ENCODE measurements at places on chromosomes 2 and 18.

DNA sequence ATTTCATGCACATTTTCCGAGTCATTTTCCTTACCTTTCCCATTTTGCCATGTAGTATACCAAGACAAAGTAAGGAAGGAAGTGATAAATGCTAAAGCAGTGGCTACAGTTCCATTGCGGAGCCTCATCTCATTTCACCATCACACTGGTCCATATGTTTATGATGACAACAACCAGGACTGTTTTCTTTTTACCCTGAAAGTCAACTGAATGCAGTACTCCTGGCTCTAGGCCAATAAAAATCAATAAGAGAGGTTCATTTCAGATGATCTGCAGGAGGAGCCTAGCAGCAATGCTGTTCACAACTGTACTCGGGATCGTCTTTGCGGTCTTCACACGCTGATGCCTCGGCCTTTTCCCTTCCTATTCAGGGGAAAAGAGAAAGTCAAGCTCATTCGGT, 4.7 kb downstream of the MGAT4A start:
- no peaks in the 10 kb centered on the region for H3K36me3 ChIP-seq
- DNase-seq = no peak
- H3K27ac ChIP-seq = no peak overlapping the region
- no peak overlapping the region for H3K4me3 ChIP-seq
- H3K27me3 ChIP-seq = no peaks in the 10 kb centered on the region

GRCh38 chr2:25129901-25130520, 38.4 kb downstream of the POMC start:
- no peak overlapping the region for H3K4me3 ChIP-seq
- H3K36me3 ChIP-seq = no peaks in the 10 kb centered on the region
- no peak for DNase-seq
- H3K4me1 ChIP-seq = peaks cover 6% of the 10 kb centered on the region
- H3K27me3 ChIP-seq = no peaks in the 10 kb centered on the region
- H3K27ac ChIP-seq = no peak overlapping the region

- no peak for DNase-seq
- H3K27me3 ChIP-seq = no peaks in the 10 kb centered on the region
- H3K27ac ChIP-seq = no peak overlapping the region
- H3K4me3 ChIP-seq = no peak overlapping the region
- no peaks in the 10 kb centered on the region for H3K36me3 ChIP-seq
Measured at GRCh38 chr2:142218471-142218870, 87.7 kb upstream of the LRP1B start.

- H3K27ac ChIP-seq = no peak overlapping the region
- H3K36me3 ChIP-seq = no peaks in the 10 kb centered on the region
- DNase-seq = no peak
- H3K27me3 ChIP-seq = no peaks in the 10 kb centered on the region
Measured at GRCh38 chr2:53958443-53958842, 12.3 kb downstream of the PSME4 start.

GRCh38 chr2:67180841-67181240, 216.3 kb upstream of the ETAA1 start:
- no peak overlapping the region for H3K27ac ChIP-seq
- no peak overlapping the region for H3K4me3 ChIP-seq
- DNase-seq = no peak
- peaks cover 22% of the 10 kb centered on the region for H3K4me1 ChIP-seq

GRCh38 chr18:59087391-59087790, 52.3 kb upstream of the SEC11C start:
- no peak overlapping the region for H3K27ac ChIP-seq
- no peak for DNase-seq
- H3K4me3 ChIP-seq = no peak overlapping the region
- no peaks in the 10 kb centered on the region for H3K36me3 ChIP-seq
- no peaks in the 10 kb centered on the region for H3K4me1 ChIP-seq

DNA sequence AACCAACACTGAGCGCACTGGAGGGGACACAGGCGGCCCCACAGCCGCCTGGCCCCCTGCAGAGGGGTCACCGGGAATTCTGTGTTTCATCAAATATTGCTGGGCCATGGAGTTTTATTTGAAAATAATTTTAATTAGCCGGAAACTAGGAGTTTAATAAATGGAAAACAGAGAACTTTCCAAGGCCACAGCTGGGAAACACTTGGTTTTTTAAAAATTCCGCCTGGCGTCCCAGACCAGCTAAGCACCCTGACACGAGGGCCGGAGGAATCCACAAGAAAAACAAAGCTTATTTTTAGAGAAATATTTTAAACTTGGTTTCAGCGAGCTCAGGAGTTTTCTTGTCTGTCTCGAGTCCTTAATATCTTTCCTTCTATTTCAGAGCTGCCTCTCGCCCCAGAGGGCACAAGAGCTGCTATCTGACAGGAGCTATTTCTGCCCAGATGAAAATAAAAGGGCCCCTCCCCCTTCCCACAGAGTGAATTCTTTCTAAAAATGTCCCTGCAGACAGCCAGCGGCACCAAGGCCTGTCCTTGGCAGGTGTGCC, 8.2 kb downstream of the ZFP36L2 start:
- no peak overlapping the region for H3K4me3 ChIP-seq
- no peaks in the 10 kb centered on the region for H3K27me3 ChIP-seq
- H3K4me1 ChIP-seq = peaks cover 58% of the 10 kb centered on the region
- peak; percentile 33 for DNase-seq
- no peaks in the 10 kb centered on the region for H3K36me3 ChIP-seq
- peak overlapping the region; percentile 97 for H3K27ac ChIP-seq

- no peak overlapping the region for H3K4me3 ChIP-seq
- H3K27ac ChIP-seq = no peak overlapping the region
- no peaks in the 10 kb centered on the region for H3K36me3 ChIP-seq
- no peaks in the 10 kb centered on the region for H3K4me1 ChIP-seq
- H3K27me3 ChIP-seq = no peaks in the 10 kb centered on the region
Measured at GRCh38 chr2:197055045-197055444, 128.5 kb upstream of the PGAP1 start.

GRCh38 chr18:25701821-25702220, 349.9 kb upstream of the ZNF521 start:
- H3K4me1 ChIP-seq = no peaks in the 10 kb centered on the region
- H3K27ac ChIP-seq = no peak overlapping the region
- H3K27me3 ChIP-seq = no peaks in the 10 kb centered on the region
- no peak for DNase-seq

GRCh38 chr2:102147935-102148334, 5.4 kb downstream of the IL1R1 start:
- H3K27me3 ChIP-seq = no peaks in the 10 kb centered on the region
- DNase-seq = no peak
- peaks cover 74% of the 10 kb centered on the region for H3K4me1 ChIP-seq
- no peak overlapping the region for H3K27ac ChIP-seq

GRCh38 chr2:121386707-121387106, 101.7 kb upstream of the TFCP2L1 start:
- peaks cover 14% of the 10 kb centered on the region for H3K36me3 ChIP-seq
- DNase-seq = no peak
- no peaks in the 10 kb centered on the region for H3K4me1 ChIP-seq
- H3K27ac ChIP-seq = no peak overlapping the region

DNA sequence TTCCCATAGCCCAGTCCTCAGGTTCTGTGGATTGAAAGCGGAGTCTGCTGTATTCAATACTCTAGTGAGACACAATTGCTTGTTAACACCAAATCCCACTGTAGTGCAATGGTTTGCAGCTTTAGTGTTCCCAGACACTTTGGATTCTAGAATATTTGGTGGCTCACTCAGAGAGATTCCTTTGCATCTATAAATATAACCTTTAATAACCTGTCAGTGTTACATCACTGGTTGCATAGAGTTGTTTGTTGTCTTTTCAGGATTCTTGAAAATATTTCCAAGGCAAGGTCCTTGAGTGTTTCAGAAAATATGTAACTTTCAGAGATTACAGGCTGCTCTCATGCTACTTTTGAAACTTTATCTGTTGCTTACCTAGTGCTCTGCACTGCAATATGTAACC, 157.5 kb downstream of the ZEB2 start:
- no peaks in the 10 kb centered on the region for H3K27me3 ChIP-seq
- no peaks in the 10 kb centered on the region for H3K4me1 ChIP-seq
- no peaks in the 10 kb centered on the region for H3K36me3 ChIP-seq
- H3K27ac ChIP-seq = no peak overlapping the region

DNA sequence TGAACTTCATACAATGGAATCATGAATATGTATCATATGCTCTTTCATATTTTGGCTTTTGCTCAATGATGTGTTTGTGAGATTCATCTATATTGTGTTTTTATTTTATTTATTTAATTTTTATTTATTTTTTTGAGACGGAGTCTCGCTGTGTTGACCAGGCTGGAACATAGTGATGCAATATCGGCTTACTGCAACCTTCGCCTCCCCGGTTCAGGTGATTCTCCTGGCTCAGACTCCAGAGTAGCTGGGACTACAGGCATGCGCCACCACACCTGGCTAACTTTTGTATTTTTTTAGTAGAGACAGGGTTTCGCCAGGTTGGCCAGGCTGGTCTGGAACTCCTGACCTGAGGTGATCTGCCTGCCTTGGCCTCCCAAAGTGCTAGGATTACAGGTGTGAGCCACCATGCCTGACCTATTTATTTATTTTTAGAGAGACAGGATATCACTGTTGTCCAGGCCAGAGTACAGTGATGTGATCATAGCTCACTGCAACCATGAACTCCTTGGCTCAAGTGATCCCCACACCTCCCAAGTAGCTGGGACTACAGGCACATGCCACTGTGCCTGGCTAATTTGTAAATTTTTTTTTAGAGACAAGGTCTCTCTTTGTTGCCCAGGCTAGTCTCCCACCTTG, 74.5 kb downstream of the TET3 start:
- no peaks in the 10 kb centered on the region for H3K4me1 ChIP-seq
- no peak for DNase-seq
- no peaks in the 10 kb centered on the region for H3K36me3 ChIP-seq
- no peaks in the 10 kb centered on the region for H3K27me3 ChIP-seq
- no peak overlapping the region for H3K4me3 ChIP-seq

GRCh38 chr2:21372654-21373053, 248.9 kb downstream of the TDRD15 start:
- no peak overlapping the region for H3K27ac ChIP-seq
- peak; percentile 7 for DNase-seq
- H3K27me3 ChIP-seq = no peaks in the 10 kb centered on the region
- no peaks in the 10 kb centered on the region for H3K36me3 ChIP-seq
- H3K4me3 ChIP-seq = no peak overlapping the region

- H3K36me3 ChIP-seq = no peaks in the 10 kb centered on the region
- H3K4me3 ChIP-seq = no peak overlapping the region
- peak overlapping the region; percentile 7 for H3K27ac ChIP-seq
- H3K4me1 ChIP-seq = no peaks in the 10 kb centered on the region
- DNase-seq = no peak
Measured at GRCh38 chr2:24860631-24861030, 59.4 kb downstream of the ADCY3 start.

- no peaks in the 10 kb centered on the region for H3K36me3 ChIP-seq
- DNase-seq = no peak
- H3K27me3 ChIP-seq = no peaks in the 10 kb centered on the region
- H3K4me3 ChIP-seq = no peak overlapping the region
Measured at GRCh38 chr2:174218773-174219172, 29.6 kb downstream of the OLA1 start.

DNA sequence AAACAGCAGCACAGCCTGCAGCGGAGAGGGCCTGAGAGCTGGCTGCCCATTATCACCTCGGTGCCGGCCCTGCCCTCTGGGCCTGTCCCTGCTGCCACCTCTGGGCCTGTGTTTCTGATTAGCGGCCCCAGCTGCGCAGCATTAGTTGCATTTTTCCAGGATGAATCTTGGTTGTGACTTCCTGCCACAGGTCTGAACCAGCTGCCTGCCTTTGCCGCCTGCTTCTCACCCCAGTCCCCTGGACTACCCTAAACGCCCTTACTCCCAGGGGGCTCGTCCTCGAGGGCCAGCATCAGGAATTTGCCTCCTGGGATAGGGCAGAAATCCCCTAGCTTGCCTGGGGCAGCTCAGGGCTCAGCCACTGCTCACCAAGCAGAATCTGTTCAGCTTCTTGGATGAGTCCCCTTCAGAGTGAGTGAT, 342.8 kb downstream of the DYSF start:
- H3K4me3 ChIP-seq = no peak overlapping the region
- no peak for DNase-seq
- H3K36me3 ChIP-seq = no peaks in the 10 kb centered on the region
- no peak overlapping the region for H3K27ac ChIP-seq

- H3K27me3 ChIP-seq = no peaks in the 10 kb centered on the region
- no peaks in the 10 kb centered on the region for H3K36me3 ChIP-seq
- no peaks in the 10 kb centered on the region for H3K4me1 ChIP-seq
- H3K4me3 ChIP-seq = no peak overlapping the region
- no peak overlapping the region for H3K27ac ChIP-seq
- no peak for DNase-seq
Measured at GRCh38 chr18:28152754-28153153, 24.2 kb downstream of the CDH2 start.

GRCh38 chr18:47485221-47485797, 233.8 kb upstream of the SKOR2 start:
- H3K27ac ChIP-seq = no peak overlapping the region
- no peak for DNase-seq
- H3K27me3 ChIP-seq = no peaks in the 10 kb centered on the region
- no peaks in the 10 kb centered on the region for H3K4me1 ChIP-seq
- no peaks in the 10 kb centered on the region for H3K36me3 ChIP-seq
- H3K4me3 ChIP-seq = no peak overlapping the region

GRCh38 chr2:149037851-149038250, 648 bp upstream of the LYPD6B start:
- no peak overlapping the region for H3K4me3 ChIP-seq
- H3K27ac ChIP-seq = no peak overlapping the region
- H3K4me1 ChIP-seq = peaks cover 13% of the 10 kb centered on the region
- DNase-seq = peak; percentile 48
- H3K27me3 ChIP-seq = no peaks in the 10 kb centered on the region
